ENCODE measurements at places on chromosomes 12 and 14.

GRCh38 chr12:89919241-89919906, 210.7 kb upstream of the ATP2B1 start:
- no peak overlapping the region for H3K27ac ChIP-seq
- H3K4me1 ChIP-seq, result no peaks in the 10 kb centered on the region
- no peaks in the 10 kb centered on the region for H3K36me3 ChIP-seq
- no peaks in the 10 kb centered on the region for H3K27me3 ChIP-seq
- H3K4me3 ChIP-seq, result no peak overlapping the region

- H3K36me3 ChIP-seq, result no peaks in the 10 kb centered on the region
- no peak for DNase-seq
- H3K4me1 ChIP-seq, result no peaks in the 10 kb centered on the region
- H3K27ac ChIP-seq, result no peak overlapping the region
- H3K4me3 ChIP-seq, result no peak overlapping the region
These were observed 106.7 kb downstream of the ANO4 start for GRCh38 chr12:100901266-100901665.

DNA sequence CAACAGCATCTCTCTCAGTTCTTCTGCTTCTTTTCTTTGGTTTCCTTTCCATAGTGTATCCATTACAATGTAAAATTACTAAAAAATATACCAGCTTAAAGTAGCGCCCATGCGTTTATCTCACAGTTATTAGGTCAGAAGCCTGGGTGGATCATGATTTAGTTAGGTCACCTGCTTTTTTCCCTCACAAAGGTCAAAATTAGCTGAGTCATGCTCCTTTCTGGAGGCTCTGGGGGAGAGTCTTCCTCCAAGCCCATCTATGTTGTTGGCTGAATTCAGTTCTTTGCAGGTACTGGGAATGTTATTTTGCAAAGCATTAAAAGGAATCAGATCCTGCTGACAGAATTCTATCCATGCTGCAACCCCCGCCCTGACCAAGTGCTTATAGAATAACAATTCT, 101.6 kb upstream of the TMEM132C start:
- H3K27me3 ChIP-seq, result no peaks in the 10 kb centered on the region
- H3K36me3 ChIP-seq, result no peaks in the 10 kb centered on the region
- H3K4me1 ChIP-seq, result no peaks in the 10 kb centered on the region
- no peak overlapping the region for H3K27ac ChIP-seq
- no peak overlapping the region for H3K4me3 ChIP-seq

GRCh38 chr12:54004841-54005530, 3.8 kb upstream of the HOXC8 start:
- DNase-seq, result no peak
- no peak overlapping the region for H3K4me3 ChIP-seq
- H3K36me3 ChIP-seq, result peaks cover 3% of the 10 kb centered on the region
- peaks cover 25% of the 10 kb centered on the region for H3K4me1 ChIP-seq

DNA sequence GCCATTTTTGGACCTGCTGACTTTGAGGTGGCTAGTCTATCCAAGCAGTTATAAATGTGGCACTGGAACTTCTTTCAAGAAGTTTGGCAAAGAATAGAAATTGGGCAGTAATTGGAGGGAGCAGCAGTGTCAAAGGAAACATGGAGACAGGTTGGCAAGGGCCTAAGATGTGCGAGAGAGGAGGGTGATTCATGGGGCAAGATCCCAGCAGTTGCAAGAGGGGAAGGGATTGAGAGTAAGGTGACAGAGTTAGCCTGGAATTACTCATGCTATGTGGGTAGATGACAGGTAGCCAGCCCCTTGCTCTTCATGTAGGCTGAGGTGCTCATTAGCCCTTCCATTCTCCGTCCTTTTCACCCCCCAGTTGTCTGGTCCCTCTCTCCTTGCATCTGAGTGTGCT, 42.2 kb downstream of the FBXL14 start:
- H3K4me3 ChIP-seq, result no peak overlapping the region
- peaks cover 5% of the 10 kb centered on the region for H3K4me1 ChIP-seq
- peaks cover 11% of the 10 kb centered on the region for H3K27me3 ChIP-seq

DNA sequence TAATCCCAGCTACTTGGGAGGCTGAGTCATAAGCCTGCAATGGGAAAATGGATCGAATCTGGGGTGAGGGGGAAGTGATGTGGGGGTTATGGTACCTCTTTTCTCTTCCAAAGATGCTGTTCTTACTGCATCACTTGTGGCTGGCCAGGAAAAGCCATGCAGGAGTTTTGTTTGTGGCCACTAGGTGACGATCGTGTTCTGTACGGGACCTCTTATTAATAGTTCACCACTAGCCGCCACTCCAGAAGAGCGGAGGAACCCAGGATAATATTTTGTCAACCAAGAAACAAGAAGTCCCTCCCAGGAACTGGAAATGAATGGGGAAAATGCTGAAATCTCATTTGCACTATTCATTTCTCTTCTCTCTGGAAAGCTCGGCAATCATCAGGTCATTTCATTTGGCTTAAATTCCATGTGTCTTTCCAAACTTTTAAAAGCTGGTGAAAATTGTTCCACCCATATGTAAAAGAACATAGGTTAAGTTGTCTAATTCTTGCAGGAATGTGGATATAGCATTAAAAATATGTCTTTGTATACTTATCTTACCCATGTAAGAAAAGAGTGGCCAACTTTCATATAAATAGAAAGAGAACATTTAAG, 8.9 kb downstream of the GPR65 start:
- H3K27ac ChIP-seq, result no peak overlapping the region
- H3K36me3 ChIP-seq, result peaks cover 72% of the 10 kb centered on the region
- peak; percentile 30 for DNase-seq
- peaks cover 45% of the 10 kb centered on the region for H3K4me1 ChIP-seq
- no peaks in the 10 kb centered on the region for H3K27me3 ChIP-seq

- DNase-seq, result no peak
- no peak overlapping the region for H3K4me3 ChIP-seq
- H3K4me1 ChIP-seq, result no peaks in the 10 kb centered on the region
- H3K27me3 ChIP-seq, result no peaks in the 10 kb centered on the region
These were observed 160.8 kb downstream of the UNC79 start for GRCh38 chr14:93591506-93591905.

- no peak for DNase-seq
- H3K27me3 ChIP-seq, result peaks cover 13% of the 10 kb centered on the region
- H3K4me3 ChIP-seq, result no peak overlapping the region
- H3K36me3 ChIP-seq, result no peaks in the 10 kb centered on the region
- H3K4me1 ChIP-seq, result no peaks in the 10 kb centered on the region
- no peak overlapping the region for H3K27ac ChIP-seq
These were observed 120.2 kb downstream of the SEC23A start for GRCh38 chr14:38982837-38983236.

DNA sequence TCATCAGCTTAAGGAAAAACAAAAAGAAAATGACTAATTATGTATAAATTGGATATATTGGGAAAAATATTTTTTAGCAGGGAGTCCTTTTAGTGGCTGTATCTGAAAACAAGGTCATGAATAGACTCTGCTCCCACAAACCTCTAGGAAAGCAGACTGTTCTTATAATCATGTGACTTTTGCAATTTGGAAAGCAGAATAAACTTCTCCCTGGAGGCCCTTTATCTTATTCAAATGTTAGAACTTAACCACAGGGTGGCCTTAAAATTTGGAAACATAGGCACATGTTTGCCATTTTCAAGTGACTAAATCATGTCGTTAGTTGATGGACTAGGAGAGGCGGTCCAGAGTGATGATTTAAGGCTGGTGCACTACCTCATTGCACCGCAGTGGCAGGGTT, 196.6 kb upstream of the KRR1 start:
- peaks cover 1% of the 10 kb centered on the region for H3K27me3 ChIP-seq
- H3K4me3 ChIP-seq, result no peak overlapping the region
- no peak overlapping the region for H3K27ac ChIP-seq
- DNase-seq, result no peak
- no peaks in the 10 kb centered on the region for H3K36me3 ChIP-seq
- H3K4me1 ChIP-seq, result peaks cover 8% of the 10 kb centered on the region

DNA sequence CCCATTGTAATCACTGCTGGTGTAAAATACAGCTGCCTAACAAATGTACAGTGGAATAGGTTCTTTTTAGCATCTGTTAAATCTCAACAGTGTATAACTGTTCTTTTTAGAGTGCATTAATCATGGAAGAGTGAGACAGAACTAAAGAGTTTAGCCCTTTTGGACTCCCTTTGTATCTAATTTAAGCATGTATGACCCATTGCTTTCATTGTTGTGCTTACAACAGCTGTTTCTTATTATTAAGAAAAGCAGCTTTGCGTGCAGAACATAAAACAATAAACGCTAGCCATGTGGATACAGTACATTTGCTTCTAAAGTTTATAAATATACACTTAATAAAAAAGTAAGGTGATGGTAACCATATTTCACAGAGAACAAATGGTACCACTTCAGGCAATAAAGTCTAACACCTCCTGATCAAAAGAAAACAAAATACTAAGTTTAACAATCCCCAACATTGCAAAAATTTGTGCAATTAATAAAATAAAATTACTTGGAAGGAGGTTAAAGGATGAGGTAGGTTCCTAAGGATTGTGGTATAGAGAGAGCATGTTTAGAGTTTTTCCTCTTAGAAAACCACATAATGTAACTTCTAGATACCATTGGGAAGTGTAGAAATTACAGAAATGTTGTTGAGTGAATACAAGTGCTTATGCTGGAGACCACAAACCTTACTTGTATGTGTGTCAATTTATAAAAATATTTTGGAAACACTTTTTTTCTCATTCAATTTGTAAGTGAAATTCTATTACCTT, 448.7 kb downstream of the SLC6A15 start:
- DNase-seq, result no peak
- H3K27me3 ChIP-seq, result no peaks in the 10 kb centered on the region
- no peak overlapping the region for H3K27ac ChIP-seq
- H3K4me3 ChIP-seq, result no peak overlapping the region
- no peaks in the 10 kb centered on the region for H3K4me1 ChIP-seq

DNA sequence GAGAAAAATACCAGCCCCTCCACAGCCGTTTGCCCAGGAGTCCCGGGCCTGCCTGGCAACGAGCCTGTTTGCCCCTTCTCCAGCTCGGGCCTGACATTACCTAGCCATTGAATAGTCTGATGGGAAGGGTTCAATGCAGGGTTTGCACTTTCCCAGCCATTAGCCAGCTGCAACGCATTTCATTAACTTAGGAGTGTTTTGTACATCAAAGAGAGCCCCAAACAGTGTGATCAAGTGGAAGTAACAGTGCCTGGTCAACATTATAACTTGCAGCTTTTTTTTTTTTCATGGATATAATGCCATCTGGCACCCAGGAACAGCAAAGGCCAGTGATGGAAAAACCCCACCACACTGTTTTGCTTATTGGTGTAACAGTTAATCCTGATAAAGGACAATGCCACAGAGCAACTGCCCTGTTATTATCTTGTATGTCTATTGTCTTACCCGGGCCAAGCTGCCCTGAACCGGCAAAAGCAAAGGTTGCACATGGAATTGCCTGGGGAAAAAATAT, 38.0 kb downstream of the BTG1 start:
- no peak for DNase-seq
- no peak overlapping the region for H3K4me3 ChIP-seq
- no peaks in the 10 kb centered on the region for H3K27me3 ChIP-seq
- peaks cover 21% of the 10 kb centered on the region for H3K4me1 ChIP-seq
- H3K27ac ChIP-seq, result no peak overlapping the region

DNA sequence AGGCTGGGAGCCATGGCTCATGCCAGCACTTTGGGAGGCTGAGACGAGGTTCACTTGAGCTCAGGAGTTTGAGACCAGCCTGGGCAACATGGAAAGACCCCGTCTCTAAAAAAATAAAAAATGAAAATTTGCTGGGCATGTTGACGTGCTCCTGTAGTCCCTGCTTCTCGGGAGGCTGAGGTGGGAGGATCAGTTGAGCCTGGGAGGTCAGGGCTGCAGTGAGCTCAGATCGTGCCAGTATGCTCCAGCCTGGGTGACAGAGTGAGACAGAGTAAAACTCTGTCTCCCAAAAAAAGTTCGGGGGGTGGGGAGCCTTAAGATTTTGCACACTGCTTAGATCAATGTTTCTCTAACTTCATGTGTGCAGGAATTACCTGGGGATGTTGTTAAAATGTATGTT, 30.9 kb downstream of the ATP2A2 start:
- H3K27ac ChIP-seq, result peak overlapping the region; percentile 77
- peaks cover 68% of the 10 kb centered on the region for H3K36me3 ChIP-seq
- H3K27me3 ChIP-seq, result no peaks in the 10 kb centered on the region
- H3K4me3 ChIP-seq, result no peak overlapping the region
- DNase-seq, result no peak

GRCh38 chr12:32482226-32482625, 82.9 kb downstream of the FGD4 start:
- DNase-seq, result no peak
- H3K4me3 ChIP-seq, result no peak overlapping the region
- H3K4me1 ChIP-seq, result peaks cover 3% of the 10 kb centered on the region
- no peaks in the 10 kb centered on the region for H3K36me3 ChIP-seq

- no peak overlapping the region for H3K27ac ChIP-seq
- peaks cover 30% of the 10 kb centered on the region for H3K27me3 ChIP-seq
- no peak overlapping the region for H3K4me3 ChIP-seq
- no peaks in the 10 kb centered on the region for H3K4me1 ChIP-seq
These were observed 4.0 kb upstream of the KRT6C start for GRCh38 chr12:52477651-52478050.

- H3K4me1 ChIP-seq, result no peaks in the 10 kb centered on the region
- H3K27ac ChIP-seq, result no peak overlapping the region
- H3K4me3 ChIP-seq, result no peak overlapping the region
- no peaks in the 10 kb centered on the region for H3K27me3 ChIP-seq
These were observed 73.7 kb downstream of the CIT start for GRCh38 chr12:119803381-119803791.

DNA sequence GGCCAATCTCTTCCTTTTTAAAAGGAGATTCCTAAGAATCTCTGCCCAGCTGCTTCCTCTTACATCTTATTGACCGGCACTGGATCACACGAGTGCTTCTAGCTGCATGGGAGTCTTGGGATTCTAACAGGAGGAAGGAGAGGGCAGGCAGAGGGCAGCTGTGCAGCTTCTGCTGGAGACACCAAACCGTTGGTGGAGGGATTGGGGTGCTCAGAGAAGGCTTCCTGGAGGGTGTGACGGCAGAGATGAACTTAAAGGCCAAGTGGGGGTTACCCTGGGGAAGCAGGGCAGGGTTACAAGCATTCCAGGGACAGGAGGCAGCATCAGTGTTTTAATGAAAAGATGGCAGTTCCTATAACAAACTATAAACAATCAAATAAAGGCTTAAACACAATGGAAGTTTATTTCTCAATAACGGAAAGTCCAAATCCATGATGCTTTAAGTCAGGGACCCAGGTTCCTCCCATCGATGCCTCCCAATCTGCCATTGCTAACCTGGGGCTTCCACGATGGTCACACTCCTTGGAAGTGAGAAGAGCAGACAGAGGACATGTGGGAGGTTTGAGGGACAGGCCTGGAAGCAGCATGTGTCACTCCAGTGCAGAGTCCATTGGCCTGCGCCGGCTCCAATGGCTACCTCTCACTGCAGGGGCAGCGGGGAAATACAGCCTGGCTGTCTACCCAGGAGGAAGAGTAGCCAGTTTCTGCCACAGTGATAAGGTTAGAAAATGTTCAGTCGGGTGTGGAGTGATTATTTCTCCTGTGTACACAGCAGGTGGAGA, 53.1 kb upstream of the DDX11 start:
- no peak for DNase-seq
- H3K4me3 ChIP-seq, result no peak overlapping the region
- H3K27me3 ChIP-seq, result peaks cover 32% of the 10 kb centered on the region
- H3K4me1 ChIP-seq, result no peaks in the 10 kb centered on the region
